Occipital lobe (tissue), 3 donors: ENCODE measurements at places on chromosomes 4 and X. TPM values are rescaled to one million over a fixed set of nuclear protein-coding genes. Genes with fewer than 3 reads are reported as not detected.

Gene BTK
- 0.94 TPM for total RNA-seq

Gene ADH1B
- 0.16 TPM for total RNA-seq

Gene BMX
- 1.2 TPM for total RNA-seq

Gene RHOXF1
- total RNA-seq, result not detected

Gene MMRN1
- total RNA-seq, result 2.5 TPM

Gene HAND2
- total RNA-seq, result not detected

Gene FOXP3
- total RNA-seq, result 0.16 TPM

Gene GAGE12J
- not detected for total RNA-seq
